ENCODE measurements at places on chromosomes 3 and 15.

- no peak for DNase-seq
Measured at GRCh38 chr15:101100593-101101442, 151.0 kb downstream of the CHSY1 start.

DNA sequence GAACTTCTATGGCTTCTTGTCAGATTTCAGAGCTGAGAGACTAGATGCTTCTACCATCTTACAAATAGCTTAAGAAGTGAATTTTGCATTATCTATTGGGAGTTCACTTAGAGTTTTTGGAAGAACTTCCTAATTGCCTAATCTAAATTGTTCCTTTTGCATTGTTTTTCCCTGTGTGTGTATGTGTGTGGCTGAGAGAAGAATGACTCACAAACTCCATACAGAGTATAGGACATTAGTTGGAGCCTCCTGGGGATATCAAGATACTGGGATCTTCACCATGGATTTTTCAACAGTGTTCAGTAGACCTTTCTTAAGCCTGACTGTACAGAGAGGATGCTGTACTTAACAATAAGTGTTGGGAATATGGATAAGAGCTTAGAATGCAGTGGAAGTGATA, 10.9 kb downstream of the TLNRD1 start:
- no peak for DNase-seq

- no peak for DNase-seq
Measured at GRCh38 chr3:126546549-126547239, 12.0 kb downstream of the C3orf22 start.

DNA sequence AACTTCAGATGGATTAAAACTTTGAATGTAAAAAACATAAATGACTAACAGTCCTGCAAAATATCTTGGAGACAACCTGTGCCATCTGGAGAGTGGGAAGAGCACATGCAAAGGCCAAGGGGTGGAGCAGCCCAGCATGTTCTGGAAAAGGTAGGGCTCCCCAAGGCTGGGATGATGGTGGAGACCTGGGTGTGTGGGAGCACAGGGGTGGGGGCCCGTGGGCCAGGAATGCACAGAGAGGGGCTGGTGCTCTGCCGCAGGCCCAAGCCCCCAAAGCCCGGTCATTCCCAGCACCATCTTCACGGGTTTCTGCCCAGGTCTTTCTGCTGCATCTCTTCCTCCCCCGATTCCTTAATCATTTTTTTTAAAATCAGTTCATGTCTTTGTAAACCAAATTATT, 9.7 kb upstream of the GATA2 start:
- no peak for DNase-seq

DNA sequence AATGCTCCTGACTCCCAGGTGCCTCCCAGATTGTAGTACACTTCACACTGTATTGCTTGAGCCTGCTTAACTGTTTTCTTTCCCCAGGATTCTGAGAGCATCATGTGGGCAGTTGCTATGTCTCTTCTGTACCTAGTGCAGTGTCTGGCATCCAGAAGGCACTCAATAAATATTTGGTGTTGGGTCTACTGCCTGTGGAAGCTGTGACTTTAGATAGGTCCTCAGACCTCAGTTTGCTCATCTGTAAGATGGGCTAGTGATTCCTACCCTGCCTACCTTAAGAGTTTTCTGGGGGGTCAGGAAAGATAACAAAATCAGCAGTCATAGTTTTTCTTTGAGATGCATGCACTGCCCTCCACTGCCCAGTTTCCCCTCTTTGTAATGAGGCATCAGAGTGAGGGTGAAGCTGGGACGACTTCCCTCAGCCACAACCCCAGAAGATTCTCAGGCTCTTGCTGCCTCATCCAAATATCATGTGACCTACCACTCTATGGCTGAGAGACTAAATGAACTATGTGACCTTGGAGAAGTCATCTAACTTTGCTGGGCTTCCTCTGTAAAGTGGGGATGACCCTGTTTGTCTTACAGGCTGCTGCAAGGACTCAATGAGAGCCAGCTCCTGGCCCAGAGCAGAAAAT, 50.4 kb downstream of the ATP2B2 start:
- DNase-seq: no peak

- DNase-seq: no peak
Measured at GRCh38 chr15:68232449-68232848, 2.9 kb upstream of the CLN6 start.

GRCh38 chr3:29335438-29335837, 54.6 kb downstream of the RBMS3 start:
- peak; percentile 45 for DNase-seq

DNA sequence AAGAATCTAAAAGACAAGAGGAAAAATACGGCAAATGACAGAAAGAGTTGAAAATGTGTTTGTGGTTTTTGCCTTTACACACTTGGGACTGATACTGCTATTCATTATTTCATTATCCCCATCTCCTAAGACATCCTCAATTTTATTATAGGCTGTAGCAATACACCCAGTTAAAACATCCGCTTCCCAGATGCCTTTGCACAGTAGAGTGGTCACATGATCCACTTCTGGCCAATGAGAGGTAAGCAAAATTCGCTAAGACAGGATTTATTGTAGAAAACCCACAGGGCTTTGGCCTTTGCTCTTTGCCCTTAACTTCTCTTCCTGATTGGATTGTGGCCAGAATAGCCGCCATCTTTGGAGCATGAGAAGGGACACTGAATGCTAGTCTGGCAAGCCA, 53.2 kb upstream of the BOC start:
- no peak for DNase-seq

DNA sequence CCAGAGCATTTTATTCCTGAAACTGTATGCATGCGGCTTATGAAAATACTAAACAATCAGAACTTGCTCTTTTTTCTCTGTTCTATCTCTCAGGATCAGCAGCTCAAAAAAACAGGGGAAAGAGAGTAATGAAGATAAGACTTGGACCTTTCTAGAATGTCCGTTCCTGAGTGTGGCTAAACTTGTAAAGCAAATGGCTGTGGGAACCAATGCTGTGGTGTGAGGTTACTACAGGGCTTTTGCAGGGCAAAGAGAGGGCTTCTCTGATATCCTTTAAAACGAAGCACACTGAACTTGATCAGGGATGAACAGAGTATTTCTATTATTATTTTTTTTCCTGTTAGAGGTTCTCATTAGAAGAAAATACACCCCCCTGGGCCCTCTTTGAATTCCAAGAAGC, 223.4 kb downstream of the THRB start:
- no peak for DNase-seq

All from GM23338 (cell line).